Nasal cavity respiratory epithelium epithelial cell of viscerocranial mucosa (primary cell): ENCODE measurements at places on chromosomes 3 and 15. TPM values are rescaled to one million over a fixed set of nuclear protein-coding genes. Genes with fewer than 3 reads are reported as not detected.

The LXN gene
- 1.4 and 5.5 TPM in 2 replicates for total RNA-seq

The IQCF5 gene
- total RNA-seq: not detected in 2 replicates

The SLC7A14 gene
- total RNA-seq: under 0.01 TPM in 1 of 2 replicates, not detected in the other

The CPA3 gene
- not detected in 2 replicates for total RNA-seq

The CYP19A1 gene
- total RNA-seq: not detected in 2 replicates

The ACTRT3 gene
- total RNA-seq: 1.0 and 1.5 TPM in 2 replicates

The AGBL1 gene
- total RNA-seq: not detected in 2 replicates

The LEKR1 gene
- 0.28 and 0.68 TPM in 2 replicates for total RNA-seq
